ENCODE measurements at places on chromosomes 6 and 20. TPM values are rescaled to one million over a fixed set of nuclear protein-coding genes. Genes with fewer than 3 reads are reported as not detected.

MOCS1 gene
- total RNA-seq = 2.0 TPM

DDX27 gene
- 61.4 TPM for total RNA-seq

MATN4 gene
- 0.19 TPM for total RNA-seq

SAMD3 gene
- not detected for total RNA-seq

SH3BGRL2 gene
- 0.40 TPM for total RNA-seq

SLC17A3 gene
- total RNA-seq = 0.87 TPM

GJA1 gene
- total RNA-seq = 76.3 TPM

TRIM15 gene
- total RNA-seq = not detected

TSBP1 gene
- total RNA-seq = not detected
